ENCODE measurements at places on chromosomes 7 and 10.

DNA sequence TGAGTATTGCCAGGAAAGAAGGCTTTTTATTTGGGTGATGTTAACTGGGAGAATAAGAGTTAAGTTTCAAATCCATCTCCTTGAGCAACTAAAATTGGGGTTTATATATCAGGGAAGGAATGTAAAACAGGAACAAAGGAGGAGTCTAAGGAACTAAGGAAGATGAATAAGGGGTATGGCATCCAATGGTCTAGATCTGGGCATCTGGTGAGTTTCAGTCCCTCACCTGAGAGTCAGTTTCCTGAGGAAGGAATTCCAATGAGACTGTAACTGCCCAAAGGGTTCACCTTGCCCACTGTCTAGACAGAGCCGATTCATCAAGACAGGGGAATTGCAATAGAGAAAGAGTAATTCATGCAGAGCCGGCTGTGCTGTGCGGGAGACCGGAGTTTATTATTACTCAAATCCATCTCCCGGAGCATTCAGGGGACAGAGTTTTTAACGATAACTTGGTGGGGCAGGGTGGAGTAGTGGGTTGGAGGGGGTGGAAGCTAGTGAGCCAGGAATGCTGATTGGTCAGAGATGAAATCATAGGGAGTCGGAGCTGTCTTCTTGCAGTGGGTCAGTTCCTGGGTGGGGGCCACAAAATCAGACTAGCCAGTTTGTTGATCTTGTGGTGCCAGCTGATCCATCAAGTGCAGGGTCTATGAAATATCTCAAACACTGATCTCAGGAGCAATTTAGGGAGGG lies 188.3 kb upstream of the STK17A start:
- no peak for DNase-seq

- DNase-seq, result peak; percentile 87
Measured at GRCh38 chr10:110501142-110501937, 3.6 kb downstream of the DUSP5 start.

DNA sequence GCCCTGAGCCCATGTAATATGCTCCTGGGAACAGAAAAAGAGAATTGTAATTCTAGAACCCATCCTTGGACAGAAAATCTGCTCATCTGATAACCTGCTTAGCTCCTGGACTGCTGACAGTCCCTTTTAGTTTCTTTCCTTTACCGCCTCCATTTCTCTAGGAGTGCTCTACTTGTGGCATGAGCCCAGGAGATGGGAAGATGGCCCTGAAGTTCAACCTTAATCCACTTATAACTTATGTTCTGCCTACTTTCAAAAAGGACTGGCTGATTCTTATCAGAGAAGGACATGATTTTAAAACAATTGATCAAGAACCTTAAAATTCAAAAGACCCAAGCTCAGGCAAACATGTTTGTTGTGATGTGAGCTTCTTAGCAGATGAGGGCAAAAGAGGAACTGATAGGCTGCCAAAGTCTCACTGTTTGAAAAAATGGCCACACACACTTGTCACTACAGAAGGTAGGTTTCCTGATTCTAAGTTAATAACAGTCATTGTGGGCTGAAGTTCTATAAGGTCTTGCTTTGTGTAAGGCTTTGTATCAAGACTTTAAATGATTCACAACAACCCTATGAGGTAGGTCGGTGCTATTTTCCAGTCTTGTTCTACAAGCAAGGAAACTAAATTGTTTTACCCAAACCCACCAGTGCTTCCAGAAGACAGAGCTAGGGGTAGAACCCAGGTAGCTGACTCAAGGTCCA lies 94.3 kb upstream of the AFAP1L2 start:
- no peak for DNase-seq

DNA sequence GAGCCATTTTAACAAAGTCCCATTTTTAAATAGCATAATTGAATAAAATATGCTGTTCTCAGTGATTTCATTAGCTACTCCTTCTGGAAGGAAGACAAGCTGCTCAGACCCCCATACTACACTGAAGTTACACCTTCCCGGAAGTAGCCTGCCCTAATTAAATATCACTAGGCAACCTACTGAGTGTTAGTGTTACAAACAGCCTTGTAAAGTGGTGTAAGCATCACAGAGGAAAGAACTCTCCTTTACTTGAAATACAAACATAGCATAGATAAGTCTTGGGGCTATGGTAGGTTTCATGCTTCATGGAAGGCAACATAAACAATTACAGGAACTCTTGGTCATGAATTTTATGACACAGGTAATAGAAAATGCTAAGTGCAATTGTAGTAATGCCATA lies 43.4 kb upstream of the PTN start:
- DNase-seq, result no peak

DNA sequence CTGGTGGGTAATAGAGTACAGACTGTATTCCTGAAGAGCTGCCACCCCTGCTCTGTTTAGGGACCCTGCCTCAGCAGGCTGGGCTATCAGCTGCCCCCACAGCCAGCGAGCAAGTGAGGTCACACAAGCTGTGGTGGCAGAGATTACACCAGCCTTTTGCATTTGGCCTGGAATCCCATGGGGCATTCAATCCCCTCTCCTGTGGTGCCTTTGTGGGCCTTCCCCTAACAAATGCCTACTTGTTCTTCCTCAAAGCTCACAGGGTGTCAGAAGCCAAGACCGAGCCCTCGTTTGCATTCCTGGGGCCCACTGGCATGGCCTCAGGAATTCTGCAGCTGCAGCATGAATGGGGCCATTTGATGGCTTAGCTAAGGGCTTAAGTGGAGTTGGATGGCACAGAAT lies 212.7 kb upstream of the PHYHIPL start:
- no peak for DNase-seq

GRCh38 chr7:102895602-102896001 lies 17.2 kb upstream of the LRRC17 start:
- DNase-seq, result no peak

DNA sequence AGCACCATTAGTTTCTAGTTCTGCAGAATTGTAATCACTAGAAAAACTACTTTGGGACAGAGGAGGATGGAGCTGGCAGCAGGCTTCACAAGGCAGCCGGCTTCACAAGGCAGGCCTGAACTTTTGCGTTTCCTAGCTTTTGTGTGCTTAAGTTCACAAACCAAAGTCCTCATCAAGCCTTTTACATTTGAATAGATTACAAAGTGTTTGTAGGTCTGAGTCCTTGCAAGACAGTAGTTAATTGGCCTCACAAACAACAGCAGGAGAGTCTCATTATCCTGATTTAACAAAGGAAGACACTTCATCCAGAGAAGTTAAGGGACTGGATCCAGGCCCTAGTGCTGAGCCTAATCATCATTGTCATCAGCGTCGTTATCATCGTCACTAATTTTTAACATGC lies 147.8 kb upstream of the AUTS2 start:
- no peak for DNase-seq

DNA sequence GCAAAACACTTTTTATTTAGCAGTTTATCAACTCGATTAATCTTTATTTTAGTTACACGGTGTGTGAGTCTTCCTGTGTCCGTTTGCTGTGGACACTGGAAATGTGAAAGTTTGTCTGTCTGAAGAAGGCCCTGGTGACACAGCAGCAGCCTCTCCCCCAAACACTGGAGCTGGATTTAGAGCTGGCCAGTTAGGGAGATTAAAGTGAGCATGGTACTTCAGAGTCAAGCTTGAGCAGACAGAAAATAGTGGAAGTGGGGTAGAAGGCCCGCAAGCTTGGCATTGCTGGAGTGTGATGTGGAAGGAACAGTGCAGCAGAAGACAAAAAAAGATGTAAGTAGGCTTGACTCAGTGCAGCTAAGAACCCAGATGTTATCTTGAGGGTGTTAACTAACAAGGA lies 85.9 kb downstream of the POM121L12 start:
- no peak for DNase-seq

DNA sequence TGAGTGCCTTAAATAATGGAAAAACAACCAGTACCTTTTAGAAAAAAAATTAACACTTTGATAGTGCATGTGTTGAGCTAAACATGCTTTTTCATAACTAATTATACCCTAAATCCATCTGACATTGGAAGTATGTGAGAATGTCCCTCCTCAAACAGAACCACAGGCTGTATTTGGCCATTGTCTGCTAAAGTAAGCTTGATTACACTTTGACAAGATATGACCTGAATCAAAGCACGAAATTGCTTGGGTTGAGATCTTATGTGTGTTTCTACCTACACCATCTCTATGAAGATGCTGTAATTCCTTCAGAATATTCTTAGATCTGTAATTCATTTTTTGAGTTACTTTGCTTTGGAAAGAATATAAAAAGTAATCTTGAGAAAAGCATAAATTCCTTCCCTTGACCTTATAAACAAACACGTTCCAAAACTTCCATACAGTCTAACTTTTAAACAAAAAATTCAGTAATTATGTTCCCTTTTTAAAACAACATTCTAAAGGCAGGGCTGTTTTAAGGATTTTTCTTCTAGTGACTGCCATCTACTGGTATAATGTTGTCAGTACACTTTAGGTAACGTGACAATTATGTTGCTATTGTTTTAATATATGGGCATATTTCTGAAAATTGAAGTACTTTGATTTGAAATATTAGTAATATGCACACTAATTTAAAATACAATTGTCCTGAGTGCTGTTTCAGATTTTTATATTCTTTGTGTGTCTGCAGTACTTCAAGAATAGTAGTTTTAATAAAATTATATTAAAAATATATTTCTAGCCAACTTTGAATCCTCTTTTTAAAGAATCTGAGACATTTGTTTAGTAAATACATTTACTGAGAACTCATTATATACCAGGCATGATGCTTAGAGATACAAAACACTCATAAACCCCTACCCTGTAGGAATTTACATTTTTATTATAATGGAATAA lies 20.9 kb downstream of the CD36 start:
- DNase-seq, result no peak

GRCh38 chr7:95517870-95518269 lies 32.1 kb downstream of the ASB4 start:
- no peak for DNase-seq

GRCh38 chr10:70158113-70158512 lies 11.6 kb upstream of the TYSND1 start:
- DNase-seq, result no peak

- DNase-seq, result peak; percentile 90
Measured at GRCh38 chr7:23470330-23471105, at the start of gene IGF2BP3. TSS of gene IGF2BP3 (minus strand) at chr7:23470491. CDS start at chr7:23470110, 381 bp downstream.

DNA sequence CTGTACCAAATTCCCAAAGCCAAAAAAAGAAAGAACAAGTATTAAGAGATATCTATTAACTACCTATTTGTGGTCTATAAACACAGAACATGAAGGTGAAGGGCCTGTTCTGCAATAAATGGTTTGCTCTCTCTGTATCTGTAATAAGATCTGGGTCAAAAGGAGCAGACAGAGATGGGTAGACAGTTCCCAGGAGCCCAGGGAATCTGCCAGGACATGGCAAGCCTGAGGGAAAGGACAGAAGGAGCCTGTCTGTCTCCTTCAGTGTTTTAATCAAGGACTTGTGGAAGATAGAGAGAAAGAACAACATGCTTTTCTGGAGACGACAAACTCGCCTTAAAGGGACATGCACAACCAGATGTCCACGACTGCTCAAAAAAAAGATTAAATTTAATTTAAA lies 165.7 kb downstream of the ELMO1 start:
- no peak for DNase-seq

DNA sequence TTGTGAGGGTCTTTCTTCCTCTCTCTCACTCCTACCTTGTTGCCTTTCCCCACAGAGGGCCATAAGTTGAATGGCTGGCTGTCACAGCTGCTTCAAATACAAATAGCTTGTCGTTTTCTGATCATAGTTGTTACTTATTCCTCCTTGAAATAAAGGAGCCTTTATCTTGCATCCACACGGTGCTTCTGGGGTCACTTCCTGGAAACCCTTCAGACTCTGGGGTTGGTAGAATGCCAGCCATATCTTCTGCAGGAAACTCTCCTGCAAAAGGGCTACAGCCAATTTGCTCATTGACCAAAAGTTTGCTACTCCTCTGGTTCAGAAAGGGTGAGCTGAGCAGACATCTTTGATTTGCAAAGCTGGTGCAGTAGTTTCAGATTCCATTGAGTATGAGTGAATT lies 70.4 kb downstream of the FAM185A start:
- no peak for DNase-seq

DNA sequence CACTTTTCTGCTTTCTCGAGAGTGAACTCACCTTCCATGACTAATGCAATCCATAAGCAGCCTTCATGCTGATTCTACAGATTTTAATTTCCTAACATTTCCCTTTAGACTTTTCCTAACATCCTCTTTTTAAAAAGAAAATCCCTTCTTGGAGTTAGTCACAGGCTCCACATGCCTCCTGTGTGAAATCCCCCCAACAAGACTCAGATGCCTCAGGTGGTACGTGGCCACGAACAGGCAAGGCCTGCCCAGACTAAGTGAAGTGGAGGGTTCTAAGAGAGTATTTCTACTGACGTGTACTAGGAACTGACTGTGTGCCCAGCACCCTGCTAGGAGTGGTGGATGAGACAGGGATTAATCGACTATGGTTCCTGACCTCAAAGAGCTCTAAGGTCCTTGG lies 125.9 kb upstream of the HPS1 start:
- no peak for DNase-seq

GRCh38 chr10:77431209-77431611 lies 206.4 kb downstream of the KCNMA1 start:
- DNase-seq, result no peak

DNA sequence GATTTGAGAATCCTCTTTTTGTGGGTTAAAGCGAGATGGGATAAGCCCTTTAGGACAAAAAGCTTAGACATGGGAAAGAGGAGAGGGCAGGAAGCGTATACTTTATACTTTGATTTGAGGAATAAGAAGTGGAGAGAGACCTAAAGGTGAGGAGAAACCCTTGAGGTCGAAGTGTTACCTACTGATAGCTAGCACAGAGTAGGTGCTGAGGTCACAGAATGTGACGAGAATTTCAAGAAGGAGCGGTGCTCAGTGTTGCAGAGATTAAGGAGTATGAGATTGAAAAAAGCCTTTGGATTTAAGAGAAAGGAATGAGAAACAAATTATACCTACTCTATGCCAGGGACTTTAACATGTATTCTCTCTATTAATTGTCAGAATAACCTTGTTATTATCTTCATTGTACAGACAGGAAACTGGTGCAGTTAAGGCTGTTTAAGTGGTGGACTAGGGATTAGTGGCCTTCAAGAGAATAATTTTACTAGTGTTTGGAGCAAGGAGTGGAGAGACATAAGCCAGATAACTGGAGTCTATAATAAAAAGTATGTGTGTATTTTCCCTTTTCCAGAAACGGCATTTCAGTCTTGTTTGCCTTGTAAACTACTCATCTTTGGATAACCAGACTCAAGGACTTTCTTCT lies 8.8 kb downstream of the CAPZA2 start:
- DNase-seq, result no peak

GRCh38 chr7:67406976-67407375 lies 410.3 kb downstream of the TYW1 start:
- DNase-seq, result no peak
